ENCODE measurements at places on chromosomes 5 and 9.

GRCh38 chr5:111928511-111928910 is 171.5 kb upstream of the NREP start:
- no peak for DNase-seq

GRCh38 chr5:32346869-32347268 is 34.1 kb upstream of the MTMR12 start:
- no peak for DNase-seq

DNA sequence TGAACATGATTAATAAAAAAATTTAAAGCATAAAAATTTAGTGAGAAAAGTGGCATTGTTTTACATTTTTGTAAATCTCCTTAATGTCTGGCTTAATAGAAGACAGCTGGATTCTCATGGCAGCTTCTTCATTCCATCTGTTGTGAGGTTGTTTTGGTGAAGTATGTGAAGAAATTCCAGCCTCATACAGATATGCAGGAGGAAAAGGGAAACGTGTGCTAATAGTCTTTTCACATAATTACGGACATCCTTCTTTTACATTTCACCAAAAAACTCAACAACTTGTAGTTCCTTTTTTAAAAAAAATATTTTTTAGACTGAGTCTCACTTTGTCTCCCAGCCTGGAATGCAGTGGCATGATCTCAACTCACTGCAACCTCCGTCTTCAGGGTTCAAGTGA is 46.9 kb downstream of the HACD4 start:
- peak; percentile 4 for DNase-seq

GRCh38 chr5:91144491-91145332 is 238.4 kb downstream of the ARRDC3 start:
- no peak for DNase-seq

GRCh38 chr9:22124263-22125011 is 115.3 kb upstream of the CDKN2B start:
- no peak for DNase-seq

DNA sequence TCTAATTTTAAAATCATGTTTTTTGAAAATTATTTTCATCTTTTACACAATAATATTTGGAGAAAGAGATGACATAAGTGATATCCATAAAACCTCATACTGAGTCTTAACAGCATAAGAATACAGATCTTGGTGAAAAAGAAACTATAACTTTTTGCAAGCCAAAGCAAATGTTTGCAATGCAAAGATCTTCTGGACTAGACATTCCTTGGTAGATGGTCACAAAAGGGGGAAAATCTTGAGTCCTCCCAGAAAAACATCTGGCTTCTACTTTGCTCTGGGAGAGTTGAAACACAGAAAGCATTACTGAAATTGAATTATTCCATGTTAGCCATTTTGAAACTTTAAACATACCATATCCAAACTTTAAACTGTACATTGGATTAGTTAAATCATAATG is 308.2 kb downstream of the ANXA1 start:
- no peak for DNase-seq

DNA sequence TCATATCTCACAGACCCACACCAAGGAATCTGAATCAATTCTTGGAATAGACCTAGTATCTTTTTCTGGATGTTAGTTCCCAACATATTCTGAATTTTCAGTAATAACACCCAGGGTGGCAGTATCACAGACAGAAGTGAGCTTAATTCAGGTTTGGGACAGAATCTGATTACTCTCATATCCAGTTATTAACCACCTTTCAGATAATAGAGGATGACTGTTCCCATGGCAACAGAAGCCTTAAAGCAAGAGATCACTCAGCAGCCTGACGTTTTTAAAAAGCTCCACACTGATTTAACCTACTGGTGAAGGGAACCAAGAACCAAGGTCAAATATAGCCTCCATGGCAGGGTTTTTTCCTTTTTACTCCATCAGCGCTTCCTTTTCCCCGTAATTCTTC is 68.4 kb downstream of the ACTBL2 start:
- DNase-seq: no peak

GRCh38 chr9:72627147-72627546 is 105.7 kb downstream of the TMC1 start:
- DNase-seq: no peak

- DNase-seq: no peak
These were observed 472.1 kb downstream of the DMRT2 start for GRCh38 chr9:1522219-1522767.

Data from AG09309 (cell line).